A549 treated with RU486 at 1 μM for 4 hours (cell line): ENCODE measurements at places on chromosomes 6 and 20. TPM values are rescaled to one million over a fixed set of nuclear protein-coding genes. Genes with fewer than 3 reads are reported as not detected.

The ECT2L gene
- total RNA-seq = not detected in 5 replicates

The BCAS4 gene
- total RNA-seq = 28.7 to 33.6 TPM (median 31.2 TPM) in 5 replicates

The RAET1G gene
- total RNA-seq = 7.3 to 13.0 TPM (median 9.7 TPM) in 5 replicates

The AVP gene
- not detected in 5 replicates for total RNA-seq

The GRM1 gene
- total RNA-seq = 0.05 to 0.08 TPM (median 0.06 TPM) in 4 of 5 replicates, not detected in the other

The STK38 gene
- 14.9 to 18.4 TPM (median 17.3 TPM) in 5 replicates for total RNA-seq

The PNRC1 gene
- total RNA-seq = 8.9 to 23.5 TPM (median 22.3 TPM) in 5 replicates

The TMEM217 gene
- total RNA-seq = 0.80 to 1.1 TPM (median 0.97 TPM) in 5 replicates

The HUS1B gene
- total RNA-seq = 0.20 to 0.43 TPM (median 0.24 TPM) in 4 of 5 replicates, not detected in the other

The EBF4 gene
- 2.4 to 3.0 TPM (median 2.7 TPM) in 5 replicates for total RNA-seq

The EYS gene
- total RNA-seq = 0.02 to 0.33 TPM in 2 of 5 replicates, not detected in the others

The CALHM4 gene
- not detected in 5 replicates for total RNA-seq

The TCP11 gene
- not detected in 5 replicates for total RNA-seq

The BCAS1 gene
- 0.64 to 1.1 TPM (median 0.80 TPM) in 5 replicates for total RNA-seq

The FITM2 gene
- 6.2 to 8.5 TPM (median 8.2 TPM) in 5 replicates for total RNA-seq

The LY86 gene
- total RNA-seq = not detected in 5 replicates

The SRSF12 gene
- 0.35 to 1.2 TPM (median 1.0 TPM) in 5 replicates for total RNA-seq

The LPA gene
- 0.09 to 0.10 TPM in 2 of 5 replicates, not detected in the others for total RNA-seq

The ADGRB3 gene
- not detected in 5 replicates for total RNA-seq

The TP53TG5 gene
- not detected in 5 replicates for total RNA-seq

The OPN5 gene
- total RNA-seq = not detected in 5 replicates

The PNPLA1 gene
- not detected in 5 replicates for total RNA-seq

The ATP6V1G2 gene
- 0.48 to 0.86 TPM (median 0.65 TPM) in 5 replicates for total RNA-seq

The RBPJL gene
- total RNA-seq = not detected in 5 replicates

The PTPRT gene
- total RNA-seq = not detected in 5 replicates

The CTSA gene
- 92.6 to 141 TPM (median 119 TPM) in 5 replicates for total RNA-seq

The ENPP5 gene
- not detected in 5 replicates for total RNA-seq

The MAPK13 gene
- total RNA-seq = 0.96 to 1.6 TPM (median 1.3 TPM) in 5 replicates

The SIGLEC1 gene
- total RNA-seq = not detected in 5 replicates

The SLA2 gene
- total RNA-seq = not detected in 5 replicates

The TP53INP2 gene
- 6.5 to 8.7 TPM (median 8.1 TPM) in 5 replicates for total RNA-seq

The FOXC1 gene
- total RNA-seq = 5.5 to 10.2 TPM (median 9.4 TPM) in 5 replicates

The JPH2 gene
- 0.81 to 1.2 TPM (median 0.88 TPM) in 5 replicates for total RNA-seq

The CD93 gene
- total RNA-seq = not detected in 5 replicates

The PPIL4 gene
- 10.6 to 22.6 TPM (median 15.2 TPM) in 5 replicates for total RNA-seq

The SLC22A2 gene
- total RNA-seq = 0.10 to 0.23 TPM in 2 of 5 replicates, not detected in the others

The BPIFA3 gene
- not detected in 5 replicates for total RNA-seq

The MEP1A gene
- total RNA-seq = not detected in 5 replicates

The KCNK17 gene
- total RNA-seq = not detected in 5 replicates

The NKAIN2 gene
- not detected in 5 replicates for total RNA-seq

The BICRAL gene
- total RNA-seq = 2.2 to 3.3 TPM (median 3.1 TPM) in 5 replicates

The BIRC7 gene
- 2.3 to 3.7 TPM (median 3.4 TPM) in 5 replicates for total RNA-seq
